Esophagus muscularis mucosa (tissue), 4 donors: ENCODE measurements at places on chromosomes 7 and 10. TPM values are rescaled to one million over a fixed set of nuclear protein-coding genes. Genes with fewer than 3 reads are reported as not detected.

GRCh38 chr10:48947690-48948469, 8.2 kb upstream of the LRRC18 start:
- no peak overlapping the region for H3K27ac ChIP-seq
- H3K27me3 ChIP-seq: no peaks in the 10 kb centered on the region

DNA sequence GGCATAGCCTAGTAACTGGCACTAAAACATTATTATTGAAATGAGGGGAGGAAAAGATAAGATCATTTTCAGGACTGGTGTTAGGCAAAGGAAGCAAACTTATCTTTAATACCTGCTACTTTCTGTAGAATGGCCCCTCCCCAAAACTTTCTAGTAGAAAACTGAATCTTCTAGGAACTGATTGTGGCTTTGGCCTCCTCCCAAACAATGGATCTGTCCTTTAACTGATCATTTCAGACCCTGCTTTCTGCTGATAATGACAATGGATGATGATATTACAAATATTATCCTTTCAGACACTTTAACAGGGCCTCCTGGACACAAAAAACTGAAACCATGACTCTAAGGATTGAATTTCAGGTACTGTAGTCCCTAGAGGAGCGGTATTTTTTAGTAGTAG, 55.1 kb downstream of the EZH2 start:
- no peak overlapping the region for H3K27ac ChIP-seq
- H3K4me1 ChIP-seq: no peaks in the 10 kb centered on the region
- H3K4me3 ChIP-seq: no peak overlapping the region
- DNase-seq: no peak

GRCh38 chr7:70352088-70352487, 753.8 kb downstream of the AUTS2 start:
- no peaks in the 10 kb centered on the region for H3K36me3 ChIP-seq
- H3K27ac ChIP-seq: peak overlapping the region; percentile 20
- H3K4me3 ChIP-seq: no peak overlapping the region
- H3K4me1 ChIP-seq: peaks cover 52% of the 10 kb centered on the region

DNA sequence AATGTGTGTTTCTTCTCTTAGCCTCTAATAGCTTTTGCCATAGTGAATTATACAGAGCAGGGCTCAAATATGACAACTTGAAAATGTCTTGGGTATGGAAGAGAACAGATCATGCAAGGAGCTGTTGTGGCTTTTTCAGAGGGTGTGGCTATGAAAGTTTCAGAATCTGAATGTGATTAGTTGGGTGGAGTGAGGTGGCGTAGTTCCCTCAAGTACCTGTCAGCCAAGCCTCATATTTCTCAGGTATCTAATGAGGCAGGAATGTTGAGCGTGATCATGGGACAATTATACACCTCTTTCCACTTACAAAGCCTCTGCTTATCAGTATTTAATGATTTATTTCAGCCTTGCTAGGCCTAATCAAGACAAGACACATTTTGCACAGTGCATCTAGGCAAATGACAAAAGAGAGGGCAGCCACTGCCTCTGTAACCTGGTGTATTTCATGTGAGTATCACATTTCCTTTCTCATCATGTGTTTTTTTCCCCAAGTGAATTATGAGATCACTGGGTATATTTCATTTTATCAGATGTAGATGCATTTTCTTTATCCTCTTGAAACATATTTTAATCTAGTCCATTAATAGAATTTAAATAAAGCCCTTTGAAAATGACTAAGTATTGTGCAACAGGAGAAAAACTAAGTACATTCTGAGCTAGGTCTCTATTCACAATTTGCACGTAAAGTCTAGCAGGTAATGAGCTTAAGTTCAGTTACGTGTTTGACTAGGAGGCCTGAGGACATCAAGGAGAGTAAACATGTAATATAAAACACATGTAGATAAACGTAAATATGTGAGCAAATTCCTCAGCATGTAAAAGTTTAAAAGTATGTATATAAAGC, 644.4 kb upstream of the IGFBP3 start:
- H3K27ac ChIP-seq: no peak overlapping the region
- no peaks in the 10 kb centered on the region for H3K27me3 ChIP-seq
- DNase-seq: no peak
- no peaks in the 10 kb centered on the region for H3K4me1 ChIP-seq
- H3K4me3 ChIP-seq: no peak overlapping the region
- H3K36me3 ChIP-seq: no peaks in the 10 kb centered on the region

GRCh38 chr7:110803602-110804143, 287.3 kb upstream of the LRRN3 start:
- H3K27ac ChIP-seq: no peak overlapping the region
- H3K36me3 ChIP-seq: no peaks in the 10 kb centered on the region
- H3K4me1 ChIP-seq: no peaks in the 10 kb centered on the region
- H3K27me3 ChIP-seq: no peaks in the 10 kb centered on the region
- DNase-seq: no peak
- no peak overlapping the region for H3K4me3 ChIP-seq

- H3K4me1 ChIP-seq: peaks cover 11% of the 10 kb centered on the region
- no peak overlapping the region for H3K27ac ChIP-seq
- DNase-seq: no peak
- no peaks in the 10 kb centered on the region for H3K27me3 ChIP-seq
Measured at GRCh38 chr7:76372984-76373833, 14.4 kb upstream of the YWHAG start.

GRCh38 chr7:17580141-17580540, 281.7 kb downstream of the AHR start:
- no peaks in the 10 kb centered on the region for H3K36me3 ChIP-seq
- H3K27me3 ChIP-seq: no peaks in the 10 kb centered on the region
- H3K4me1 ChIP-seq: no peaks in the 10 kb centered on the region

- no peaks in the 10 kb centered on the region for H3K36me3 ChIP-seq
- DNase-seq: no peak
- H3K27ac ChIP-seq: no peak overlapping the region
- H3K4me3 ChIP-seq: no peak overlapping the region
- H3K4me1 ChIP-seq: no peaks in the 10 kb centered on the region
- H3K27me3 ChIP-seq: no peaks in the 10 kb centered on the region
Measured at GRCh38 chr7:88046839-88047573, 113.0 kb downstream of the ADAM22 start.

- H3K27me3 ChIP-seq: no peaks in the 10 kb centered on the region
- H3K27ac ChIP-seq: no peak overlapping the region
- no peaks in the 10 kb centered on the region for H3K36me3 ChIP-seq
Measured at GRCh38 chr10:11024596-11024995, 6.9 kb downstream of the CELF2 start.

- DNase-seq: no peak
- no peak overlapping the region for H3K27ac ChIP-seq
- no peaks in the 10 kb centered on the region for H3K36me3 ChIP-seq
- peaks cover 34% of the 10 kb centered on the region for H3K4me1 ChIP-seq
Measured at GRCh38 chr10:50416881-50417280, 165.6 kb upstream of the ASAH2 start.

DNA sequence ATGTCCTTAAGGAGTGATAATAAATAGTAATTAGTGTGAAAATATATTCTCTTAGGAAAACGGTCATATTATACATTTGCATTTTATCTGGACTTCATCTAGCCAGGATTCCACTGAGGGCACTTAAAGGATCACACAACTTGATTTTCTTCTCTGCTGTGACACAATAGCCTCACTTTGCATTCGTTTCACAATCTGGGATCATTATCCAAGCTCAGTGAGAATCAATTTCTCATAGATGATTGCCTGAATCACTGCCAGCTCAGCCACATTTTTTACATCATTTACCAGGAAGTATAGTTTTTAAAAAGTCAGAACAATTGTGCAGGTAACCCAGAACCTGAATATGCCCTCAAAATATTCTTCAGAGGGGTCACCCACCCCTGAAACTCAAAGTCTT, 68.9 kb downstream of the PTPRZ1 start:
- H3K4me3 ChIP-seq: no peak overlapping the region
- no peak for DNase-seq
- H3K4me1 ChIP-seq: no peaks in the 10 kb centered on the region

DNA sequence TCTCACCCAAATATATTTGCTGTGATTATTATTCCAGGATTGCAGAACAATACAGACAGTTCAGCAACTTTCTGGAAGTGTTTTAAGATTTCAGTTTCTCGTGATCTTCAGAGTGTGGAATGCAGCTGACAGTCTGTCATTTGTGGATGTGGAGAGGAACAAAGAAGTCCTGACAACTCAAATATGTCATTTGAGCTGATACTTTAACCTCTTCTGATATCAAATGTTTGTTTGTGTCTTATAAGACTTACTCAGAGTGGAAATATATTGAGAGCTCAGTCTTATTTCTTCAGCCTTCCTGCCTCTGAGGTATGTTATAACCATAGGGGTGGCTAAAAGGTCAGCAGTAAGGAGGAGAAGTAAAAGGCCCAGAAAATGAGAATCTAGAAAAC, 96.4 kb downstream of the OSBPL3 start:
- no peak overlapping the region for H3K4me3 ChIP-seq
- H3K27ac ChIP-seq: no peak overlapping the region
- H3K4me1 ChIP-seq: no peaks in the 10 kb centered on the region
- no peaks in the 10 kb centered on the region for H3K27me3 ChIP-seq

TACR2 gene
- 64.3 TPM for total RNA-seq

NAT16 gene
- total RNA-seq: not detected

C10orf71 gene
- not detected for total RNA-seq

GJD4 gene
- total RNA-seq: not detected

BEND7 gene
- total RNA-seq: 27.4 TPM

CAV1 gene
- 571 TPM for total RNA-seq
